ENCODE measurements at places on chromosomes 2 and 18.

DNA sequence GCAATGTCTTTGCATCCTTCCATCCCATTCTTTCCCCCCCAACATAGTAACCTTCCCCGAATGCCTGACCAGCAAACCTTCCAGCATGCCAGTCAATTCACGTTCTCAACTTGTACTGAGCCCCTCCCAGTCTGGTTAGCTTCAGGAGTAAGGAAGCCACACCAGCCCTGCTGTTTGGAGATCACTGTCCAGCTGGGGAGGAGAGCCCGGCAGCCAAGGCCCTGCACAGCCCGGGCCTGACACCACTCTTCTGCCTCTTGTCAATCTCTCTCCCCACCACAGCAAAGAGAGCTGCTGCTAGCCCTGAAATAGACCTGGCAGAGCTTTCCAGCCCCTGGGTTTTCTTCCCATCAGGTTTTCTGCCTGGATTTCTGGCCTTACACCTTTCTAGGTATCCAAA is 185.8 kb upstream of the ID2 start:
- DNase-seq, result no peak

DNA sequence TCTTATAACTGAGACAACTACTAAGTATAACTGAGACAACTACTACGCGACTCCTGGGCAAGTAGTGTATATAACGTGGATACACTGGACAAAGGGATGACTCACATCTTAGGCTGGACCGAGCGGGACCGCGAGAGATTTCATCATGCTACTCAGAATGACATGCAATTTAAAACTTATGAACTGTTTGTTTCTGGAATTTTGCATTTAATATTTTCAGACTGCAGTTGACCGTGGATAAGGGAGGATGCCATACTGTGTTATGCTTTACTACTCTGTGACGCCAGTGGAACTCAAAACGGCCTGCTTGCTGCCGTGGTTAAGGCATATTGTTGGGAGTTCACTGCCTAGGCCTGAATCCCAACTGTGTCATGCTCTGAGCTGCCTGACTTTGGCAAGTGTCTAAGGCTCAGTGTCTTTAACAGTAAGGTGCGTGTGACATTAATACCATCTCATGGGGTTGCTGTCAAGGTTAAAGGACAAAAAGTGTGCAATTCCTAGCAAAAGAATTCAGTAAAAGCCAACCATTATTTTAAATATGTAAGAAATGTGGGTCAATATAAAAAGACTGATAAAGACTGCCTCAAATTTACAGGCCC is 64.6 kb downstream of the BMP10 start:
- no peak for DNase-seq

GRCh38 chr2:176490061-176490861 is 221.0 kb downstream of the MTX2 start:
- no peak for DNase-seq

GRCh38 chr2:146806364-146807005 is 1038.3 kb upstream of the ACVR2A start:
- no peak for DNase-seq

- DNase-seq, result no peak
Measured at GRCh38 chr2:99066075-99066958, 75.2 kb upstream of the C2orf15 start.

DNA sequence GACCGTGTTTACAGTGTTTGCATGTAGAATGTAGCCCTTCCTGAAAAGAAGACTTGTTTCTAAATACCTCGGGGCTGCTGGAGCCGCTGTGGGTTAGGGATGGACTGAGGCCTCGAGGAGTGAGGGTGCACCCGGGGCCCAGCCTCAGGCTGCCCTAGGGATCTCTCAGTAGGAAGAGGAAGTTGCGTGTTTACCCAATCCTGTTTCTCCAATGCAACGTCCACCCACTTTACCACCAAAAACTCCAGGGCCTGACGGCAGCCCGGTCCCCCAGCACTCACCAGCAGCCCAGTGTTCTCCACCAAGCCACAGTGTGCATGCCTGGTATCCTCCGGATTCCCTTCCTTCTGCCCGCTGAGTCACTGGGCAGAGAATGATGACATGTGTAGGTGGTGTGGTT is 255.8 kb downstream of the GLI2 start:
- no peak for DNase-seq

DNA sequence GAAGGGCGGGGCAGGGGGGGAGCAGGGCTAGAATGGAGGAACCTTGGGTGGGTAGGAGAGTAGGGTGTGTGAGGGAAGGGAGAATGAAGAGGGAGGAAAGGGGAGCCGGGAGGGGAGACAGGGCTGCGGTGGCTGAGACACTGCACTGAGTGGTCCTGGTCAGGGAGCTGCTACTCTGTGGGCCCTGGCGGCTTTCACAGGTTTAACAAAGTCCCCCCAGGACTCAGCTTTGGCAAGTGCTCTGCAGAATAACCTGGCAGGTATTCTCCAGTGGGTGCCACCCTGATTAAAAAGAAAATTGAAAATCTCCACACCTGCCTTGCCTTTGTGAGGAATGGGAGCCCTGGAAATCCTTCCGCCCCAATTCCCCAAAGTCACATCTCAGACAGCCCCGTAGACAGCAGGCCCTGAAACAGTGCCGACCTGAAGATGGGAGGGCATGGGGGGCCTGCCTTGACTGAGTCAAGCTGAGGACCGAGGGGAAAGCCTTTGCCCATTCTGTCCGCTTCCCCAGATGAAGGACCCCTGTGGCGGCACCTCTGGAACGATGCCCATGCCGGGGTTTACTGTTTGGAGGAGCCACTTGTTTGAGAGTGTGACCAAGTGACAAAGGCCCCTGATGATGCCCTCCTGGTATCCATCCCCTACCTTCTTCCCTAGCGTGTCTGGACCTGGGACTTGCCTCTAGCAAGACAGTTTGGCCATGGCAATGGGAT is 43.6 kb upstream of the OTOS start:
- DNase-seq, result no peak

DNA sequence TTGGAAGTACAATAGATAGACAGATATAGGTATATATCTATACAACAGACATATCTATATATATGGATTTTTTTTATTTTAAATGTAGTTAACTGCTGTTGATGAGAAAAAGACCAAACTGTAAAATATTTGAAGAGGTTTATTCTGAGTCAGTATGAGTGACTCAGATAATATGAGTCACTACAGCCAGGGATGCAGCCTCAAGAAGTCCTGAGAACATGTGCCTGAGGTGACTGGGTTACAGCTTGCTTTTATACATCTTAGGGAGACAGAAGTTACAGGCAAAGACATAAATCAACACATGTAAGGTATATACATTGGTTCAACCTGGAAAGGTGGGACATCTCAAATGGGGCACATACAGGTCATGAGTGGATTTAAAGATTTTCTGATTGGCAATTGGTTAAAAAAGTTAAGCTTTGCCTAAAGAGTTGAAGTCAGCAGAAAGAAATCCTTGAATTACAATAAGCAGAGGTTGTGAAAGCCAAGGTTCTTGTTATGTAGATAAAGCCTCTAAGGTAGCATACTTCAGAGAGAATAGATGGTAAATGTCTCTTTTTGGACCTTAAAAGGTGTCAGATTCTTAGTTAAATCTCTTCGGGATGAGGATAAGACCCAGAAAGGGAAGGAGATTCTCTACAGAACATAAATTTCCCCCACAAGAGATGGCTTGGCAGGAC is 149.9 kb downstream of the RBM43 start:
- DNase-seq, result no peak

DNA sequence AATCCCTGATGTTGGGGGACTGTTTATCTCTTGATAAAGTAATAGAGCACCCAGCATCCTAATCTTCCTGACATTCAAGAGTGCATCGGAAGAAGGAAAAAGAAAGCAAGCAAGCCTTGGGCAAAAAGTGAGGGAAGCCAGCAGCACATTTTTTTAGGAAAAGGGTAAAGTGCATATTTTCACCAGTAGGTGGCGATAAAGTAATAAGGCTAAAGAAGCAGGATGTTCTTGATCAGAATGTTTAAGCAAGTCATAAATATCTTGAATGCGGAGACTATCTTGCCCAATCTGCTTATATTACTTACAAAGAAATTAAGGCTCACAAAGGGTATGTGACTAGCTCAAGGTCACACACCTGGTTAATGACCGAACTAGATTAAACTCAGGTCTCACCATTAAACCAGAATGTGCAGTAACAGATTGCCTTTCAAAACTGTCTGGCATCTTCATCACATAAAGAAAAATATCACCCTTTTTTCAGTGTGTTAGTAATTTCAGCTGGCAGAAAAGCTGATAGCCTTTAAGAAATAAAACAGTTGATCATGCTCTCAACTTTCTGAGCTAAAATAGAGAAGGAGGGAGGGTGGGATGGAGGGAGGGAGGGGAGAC is 83.8 kb downstream of the VIT start:
- no peak for DNase-seq

DNA sequence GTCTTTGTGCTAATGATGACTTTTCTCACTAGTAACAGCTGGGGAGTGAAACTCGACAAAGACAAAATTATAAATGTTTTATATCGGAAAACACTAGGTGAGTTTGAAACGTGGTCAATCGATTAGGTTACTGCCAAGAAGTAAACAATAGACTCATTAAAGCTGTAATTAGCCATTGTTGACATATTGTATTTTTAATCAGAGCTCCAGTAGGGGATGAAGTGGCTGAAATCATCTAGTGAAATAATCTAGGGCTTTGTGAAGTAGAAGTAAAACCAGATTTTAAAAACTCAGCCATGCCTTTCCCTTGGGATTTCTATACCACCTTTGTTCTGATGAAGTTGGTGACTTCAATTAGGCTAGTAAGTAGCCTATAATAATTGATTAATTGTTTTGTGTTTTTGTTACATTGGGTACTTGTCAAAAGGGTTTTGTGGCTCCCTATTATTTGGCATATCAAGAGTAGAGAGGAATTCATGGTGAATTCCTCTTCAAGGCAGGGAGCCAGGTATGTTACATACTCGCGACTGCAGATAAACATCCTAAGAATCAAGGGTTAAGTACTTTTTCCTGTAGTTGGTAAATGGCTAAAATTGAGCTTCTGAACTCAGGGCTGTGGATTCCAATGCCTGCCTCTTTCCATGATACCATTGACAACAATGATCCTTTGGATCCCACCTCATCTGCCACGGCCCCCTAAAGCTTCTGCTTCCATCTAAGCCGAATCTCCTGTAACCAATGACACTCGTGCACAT is 31.6 kb downstream of the RAB27B start:
- no peak for DNase-seq

DNA sequence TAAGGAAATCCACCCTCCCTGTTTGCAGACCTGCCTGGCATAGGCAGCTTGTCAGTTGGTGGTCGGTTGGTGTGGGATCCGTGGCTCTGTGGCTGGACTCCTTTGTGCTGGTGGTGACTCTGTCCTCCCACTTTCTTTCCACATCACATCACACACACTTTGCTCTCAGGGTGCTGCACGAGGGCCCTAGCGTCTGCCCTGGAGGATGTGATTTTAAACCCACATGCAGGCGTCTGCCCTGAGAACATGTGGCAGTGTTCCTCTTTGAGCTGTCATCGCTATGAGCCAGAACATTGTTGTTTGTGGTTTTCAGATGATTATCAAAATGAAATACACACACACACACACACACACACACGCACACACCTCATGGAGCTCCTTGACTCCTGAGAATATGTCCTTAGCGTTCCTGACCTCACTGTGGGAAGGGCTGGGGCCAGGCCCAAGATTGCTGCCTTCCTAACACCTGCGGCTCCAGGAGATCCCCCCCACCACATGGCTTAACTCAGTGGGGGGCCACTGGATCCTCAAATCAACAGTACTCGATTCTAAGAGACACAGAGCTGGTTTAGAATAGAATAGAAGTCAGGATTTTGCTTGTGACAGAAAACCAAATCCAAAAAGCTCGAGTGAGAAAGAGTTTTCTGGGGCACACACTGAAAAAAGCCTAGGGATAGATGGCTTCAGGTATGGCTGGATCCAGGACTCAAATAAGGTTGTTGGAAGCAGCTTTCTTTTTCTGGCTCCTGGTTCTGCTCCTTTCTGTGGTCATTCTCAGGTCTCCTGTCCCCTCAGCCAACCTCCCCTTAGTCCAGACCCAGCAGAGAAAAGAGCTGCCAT is 54.8 kb downstream of the RTP5 start:
- no peak for DNase-seq

GRCh38 chr2:219290381-219291171 is 11.4 kb downstream of the DNAJB2 start:
- DNase-seq, result no peak

- no peak for DNase-seq
Measured at GRCh38 chr2:79982445-79982844, 322.1 kb downstream of the LRRTM1 start.

DNA sequence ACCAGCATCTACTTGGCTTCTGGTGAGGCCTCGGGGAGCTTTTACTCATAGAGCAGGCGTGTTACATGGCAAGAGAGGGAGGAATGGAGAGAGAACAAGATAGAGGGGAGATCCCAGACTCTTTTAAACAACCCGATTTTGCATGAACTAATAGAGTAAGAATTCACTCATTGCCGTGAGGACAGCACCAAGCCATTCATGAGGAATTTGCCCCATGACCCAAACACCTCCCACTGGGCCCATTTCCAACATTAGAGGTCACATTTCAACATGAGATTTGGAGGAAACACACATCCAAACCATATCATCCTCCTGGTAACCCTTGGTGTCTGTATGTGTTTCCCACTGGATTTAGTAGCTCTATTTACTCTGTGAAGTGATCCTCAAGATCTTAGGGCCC is 249.9 kb upstream of the SP5 start:
- no peak for DNase-seq

DNA sequence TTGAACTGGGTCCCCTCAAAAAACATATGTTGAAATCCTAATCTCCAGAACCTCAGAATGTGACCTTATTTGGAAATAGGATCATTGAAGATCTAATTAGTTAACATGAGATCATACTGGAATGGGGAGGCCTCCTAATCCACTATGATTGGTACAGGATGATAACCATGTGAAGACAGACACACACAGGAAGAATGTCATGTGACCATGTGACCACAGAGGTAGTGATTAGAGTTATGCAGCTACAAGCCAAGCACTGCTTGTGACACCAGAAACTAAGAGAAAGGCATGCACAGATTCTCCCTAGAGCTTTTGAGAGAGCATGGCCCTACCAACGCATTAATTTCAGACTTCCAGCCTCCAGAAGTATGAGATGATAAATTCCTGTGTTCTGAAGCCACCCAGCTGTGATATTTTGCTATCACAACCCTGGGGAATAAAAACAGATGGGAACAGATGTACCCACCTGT is 47.0 kb upstream of the TGIF1 start:
- no peak for DNase-seq

DNA sequence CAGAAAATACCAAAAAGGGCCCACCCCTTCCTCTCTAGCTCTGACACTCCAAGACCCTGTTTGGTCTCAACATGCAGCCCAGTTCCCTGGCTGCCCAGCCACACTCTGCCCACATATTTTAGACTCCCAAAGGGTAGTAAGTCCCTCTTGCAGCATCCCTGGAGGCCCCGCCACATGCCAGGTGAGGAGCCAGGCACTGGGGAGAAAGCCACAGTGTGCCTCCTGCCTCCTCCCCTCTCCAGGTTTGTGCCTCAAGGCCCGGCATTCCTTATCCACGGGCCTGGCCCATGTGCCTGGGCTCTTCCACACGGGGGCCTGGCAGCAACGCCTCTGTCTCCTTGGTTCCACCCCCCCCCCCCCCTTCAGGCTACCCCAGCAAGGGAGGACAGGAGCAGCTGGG is 75.5 kb downstream of the HS1BP3 start:
- no peak for DNase-seq

- DNase-seq, result no peak
Measured at GRCh38 chr2:37306024-37306423, 18.6 kb downstream of the PRKD3 start.

Data from stimulated activated CD8-positive, alpha-beta memory T cell treated with anti-CD3 and anti-CD28 coated beads, Interleukin-4, amount 100 ng/mL, for 1 hour (primary cell).